ENCODE measurements at places on chromosomes 2 and 18. TPM values are rescaled to one million over a fixed set of nuclear protein-coding genes. Genes with fewer than 3 reads are reported as not detected.

The ALPI gene
- total RNA-seq: not detected

The ZNF385B gene
- total RNA-seq: not detected

The PROKR1 gene
- 0.05 TPM for total RNA-seq

The PTMA gene
- 1,790 TPM for total RNA-seq

The SLC9A4 gene
- total RNA-seq: 0.20 TPM

The PTH2R gene
- 0.07 TPM for total RNA-seq

The TSPYL6 gene
- not detected for total RNA-seq

The IL1B gene
- total RNA-seq: not detected

The HJURP gene
- 50.8 TPM for total RNA-seq

The SERPINB3 gene
- total RNA-seq: not detected

The TFCP2L1 gene
- total RNA-seq: not detected

The PSD4 gene
- 338 TPM for total RNA-seq

The CCDC141 gene
- 7.5 TPM for total RNA-seq

The RAB6D gene
- not detected for total RNA-seq

The HRH4 gene
- total RNA-seq: 0.17 TPM

The RGPD4 gene
- not detected for total RNA-seq

The CYRIA gene
- 1.8 TPM for total RNA-seq

The ECEL1 gene
- total RNA-seq: not detected

The DSG1 gene
- not detected for total RNA-seq

The DDX1 gene
- 70.5 TPM for total RNA-seq

The ERLEC1 gene
- 31.2 TPM for total RNA-seq

The DLGAP1 gene
- total RNA-seq: 0.44 TPM

The DHRS9 gene
- 0.12 TPM for total RNA-seq

The LRRC30 gene
- not detected for total RNA-seq

The PPP3R1 gene
- total RNA-seq: 77.5 TPM

The GATA6 gene
- not detected for total RNA-seq

The CPLX4 gene
- total RNA-seq: not detected

The EMX1 gene
- total RNA-seq: not detected

The TUBA3E gene
- not detected for total RNA-seq

The GALNT5 gene
- not detected for total RNA-seq

The CDCA7 gene
- total RNA-seq: 81.4 TPM

The TUBB8B gene
- total RNA-seq: not detected

The ACADL gene
- not detected for total RNA-seq

The ETAA1 gene
- 7.9 TPM for total RNA-seq

Measured in T-helper 1 cell treated with Interleukin-12 subunit alpha and Interleukin-12 subunit beta and Interleukin-4 antibody, amounts not matched to agents 30 ng/mL and 1 ng/mL, for 36 hours (primary cell).